Activated T-helper 9 cell treated with anti-CD3 and anti-CD28 coated beads, Interleukin-2, amount 50 U/mL, for 16 hours (primary cell): ENCODE measurements at places on chromosomes 13 and 19.

- DNase-seq: no peak
Measured at GRCh38 chr13:51426982-51427381, 25.9 kb downstream of the INTS6 start.

DNA sequence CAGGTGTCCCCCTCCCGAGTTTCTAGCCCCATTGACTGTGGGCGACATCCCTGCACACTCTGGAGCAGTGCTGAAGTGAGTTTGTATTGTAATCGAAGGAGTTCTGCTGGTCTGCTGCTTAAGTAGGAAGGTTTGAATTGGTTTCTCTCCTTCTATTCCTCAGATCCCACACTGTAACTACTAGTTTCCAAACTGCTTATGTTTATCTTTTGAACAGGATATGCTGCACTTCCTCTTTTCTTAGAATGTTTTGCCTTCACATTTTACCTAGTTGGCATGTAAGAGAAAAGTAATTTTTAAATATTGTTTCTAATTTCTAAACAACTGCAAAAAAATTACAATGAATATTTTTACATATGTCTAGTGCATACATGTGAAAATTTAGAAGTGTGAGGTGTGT lies 511.8 kb downstream of the KLF12 start:
- DNase-seq: no peak

GRCh38 chr13:100433475-100433874 lies 155.1 kb downstream of the GGACT start:
- no peak for DNase-seq

GRCh38 chr19:29964171-29964570 lies 22.1 kb downstream of the URI1 start:
- DNase-seq: no peak

- DNase-seq: no peak
Measured at GRCh38 chr19:33888665-33889064, 92.0 kb downstream of the KCTD15 start.

DNA sequence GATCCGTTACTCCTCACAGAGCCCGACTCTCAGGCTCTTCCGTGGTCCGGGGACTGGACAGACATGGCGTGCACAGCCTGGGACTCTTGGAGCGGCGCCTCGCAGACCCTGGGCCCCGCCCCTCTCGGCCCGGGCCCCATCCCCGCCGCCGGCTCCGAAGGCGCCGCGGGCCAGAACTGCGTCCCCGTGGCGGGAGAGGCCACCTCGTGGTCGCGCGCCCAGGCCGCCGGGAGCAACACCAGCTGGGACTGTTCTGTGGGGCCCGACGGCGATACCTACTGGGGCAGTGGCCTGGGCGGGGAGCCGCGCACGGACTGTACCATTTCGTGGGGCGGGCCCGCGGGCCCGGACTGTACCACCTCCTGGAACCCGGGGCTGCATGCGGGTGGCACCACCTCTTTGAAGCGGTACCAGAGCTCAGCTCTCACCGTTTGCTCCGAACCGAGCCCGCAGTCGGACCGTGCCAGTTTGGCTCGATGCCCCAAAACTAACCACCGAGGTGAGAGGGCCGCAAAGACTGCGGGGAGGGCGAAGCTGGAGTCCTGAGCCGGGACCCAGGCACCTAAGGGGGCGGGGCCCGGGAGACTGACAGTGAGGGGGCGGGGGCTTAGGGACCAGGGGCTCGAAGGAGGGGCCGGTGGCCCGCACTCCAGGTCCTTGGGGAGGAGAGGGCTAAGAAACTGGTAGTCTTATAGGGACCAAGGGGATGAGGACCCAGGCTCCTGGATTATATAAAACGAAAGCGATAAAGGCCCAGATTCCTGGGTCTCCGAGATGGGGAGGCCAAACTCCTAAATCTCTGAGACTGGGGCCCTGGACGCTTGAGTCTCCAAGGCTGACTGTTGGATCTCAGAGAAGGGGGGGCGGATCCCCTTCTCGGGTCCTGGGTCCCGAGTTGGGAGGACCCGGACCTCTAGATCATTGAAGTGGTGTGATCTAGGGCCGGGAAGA lies 2.0 kb downstream of the ETV2 start:
- DNase-seq: peak; percentile 67

GRCh38 chr13:94560116-94560515 lies 35.8 kb downstream of the TGDS start:
- no peak for DNase-seq
